ENCODE measurements at places on chromosomes 7 and 10.

- H3K27me3 ChIP-seq, result no peaks in the 10 kb centered on the region
- no peaks in the 10 kb centered on the region for H3K36me3 ChIP-seq
- no peak for DNase-seq
- no peaks in the 10 kb centered on the region for H3K4me1 ChIP-seq
Observed at GRCh38 chr10:1187855-1188557, 131.8 kb downstream of the WDR37 start.

DNA sequence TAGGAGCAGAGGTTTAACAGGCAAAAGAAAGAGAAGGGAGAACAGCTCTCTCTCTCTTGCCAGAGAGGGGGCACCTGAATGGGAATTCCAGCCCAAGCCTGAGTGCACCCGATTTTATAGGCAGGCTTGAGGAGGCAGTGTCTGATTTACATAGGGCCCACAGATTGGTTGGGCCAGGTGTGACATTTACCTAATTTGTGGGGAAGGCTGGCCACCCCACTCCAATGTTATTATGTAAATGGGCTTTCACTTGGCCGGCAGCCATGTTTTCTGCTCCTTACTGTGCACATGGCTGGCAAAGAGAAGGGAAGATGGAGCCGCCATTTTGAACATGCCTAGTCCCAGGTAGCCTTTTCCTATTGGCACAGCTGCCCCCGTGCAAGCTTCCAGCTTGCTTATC lies 735.5 kb upstream of the AUTS2 start:
- H3K4me3 ChIP-seq, result no peak overlapping the region
- no peaks in the 10 kb centered on the region for H3K4me1 ChIP-seq
- H3K36me3 ChIP-seq, result no peaks in the 10 kb centered on the region

- peak overlapping the region; percentile 87 for H3K4me3 ChIP-seq
- H3K27ac ChIP-seq, result peak overlapping the region; percentile 94
- H3K36me3 ChIP-seq, result peaks cover 2% of the 10 kb centered on the region
- peaks cover 7% of the 10 kb centered on the region for H3K4me1 ChIP-seq
- no peaks in the 10 kb centered on the region for H3K27me3 ChIP-seq
Observed at GRCh38 chr10:110872145-110872983, 636 bp downstream of the PDCD4 start.

DNA sequence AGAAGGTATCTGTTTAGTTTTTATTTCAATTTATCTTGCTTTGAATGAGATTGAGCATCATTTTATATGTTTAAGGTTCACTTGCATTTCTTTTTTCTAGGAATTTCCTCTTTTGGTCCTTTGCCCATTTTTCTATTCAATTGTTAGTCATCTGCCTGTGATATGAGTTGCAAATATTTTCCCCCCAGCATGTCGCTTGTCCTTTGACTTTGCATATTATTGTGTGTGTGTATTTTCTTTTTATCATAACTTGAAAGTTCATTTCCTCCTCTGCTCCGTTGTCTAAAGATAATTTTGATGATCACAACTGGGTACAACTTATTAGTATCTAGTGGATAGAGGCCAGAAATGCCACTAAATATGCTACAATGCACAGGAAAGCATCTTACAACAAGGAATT lies 132.7 kb upstream of the MDFIC start:
- H3K27me3 ChIP-seq, result no peaks in the 10 kb centered on the region
- no peaks in the 10 kb centered on the region for H3K36me3 ChIP-seq
- no peaks in the 10 kb centered on the region for H3K4me1 ChIP-seq
- H3K27ac ChIP-seq, result no peak overlapping the region
- DNase-seq, result no peak
- H3K4me3 ChIP-seq, result no peak overlapping the region

GRCh38 chr10:17854044-17854652 lies 45.0 kb downstream of the MRC1 start:
- H3K27me3 ChIP-seq, result no peaks in the 10 kb centered on the region
- no peaks in the 10 kb centered on the region for H3K4me1 ChIP-seq
- H3K36me3 ChIP-seq, result no peaks in the 10 kb centered on the region
- H3K4me3 ChIP-seq, result no peak overlapping the region
- no peak for DNase-seq

DNA sequence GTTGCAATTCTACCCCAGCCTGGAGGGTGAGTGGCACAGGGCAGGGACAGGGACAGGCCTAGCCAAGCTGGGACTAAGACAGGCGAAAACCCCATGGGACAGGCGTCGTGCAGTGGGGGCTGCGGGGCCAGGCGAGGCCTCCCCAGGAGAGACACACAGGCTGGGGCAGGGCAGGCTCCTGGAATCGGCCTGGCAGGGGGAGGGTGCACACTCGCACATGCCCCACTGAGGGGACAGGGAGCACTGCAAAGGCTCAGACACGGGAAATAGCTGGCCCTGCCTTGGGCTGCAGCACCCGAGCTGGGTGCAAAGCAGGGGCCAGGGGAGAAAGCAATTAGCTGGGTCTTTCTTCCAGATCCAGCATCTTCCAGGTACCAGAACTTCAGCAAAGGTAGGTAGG lies 10.4 kb downstream of the LAT2 start:
- H3K4me1 ChIP-seq, result no peaks in the 10 kb centered on the region
- H3K27me3 ChIP-seq, result no peaks in the 10 kb centered on the region
- H3K27ac ChIP-seq, result no peak overlapping the region
- DNase-seq, result no peak
- peaks cover 5% of the 10 kb centered on the region for H3K36me3 ChIP-seq
- no peak overlapping the region for H3K4me3 ChIP-seq

GRCh38 chr7:33495207-33495606 lies 365.8 kb downstream of the BBS9 start:
- no peaks in the 10 kb centered on the region for H3K27me3 ChIP-seq
- DNase-seq, result peak; percentile 77
- H3K4me1 ChIP-seq, result peaks cover 2% of the 10 kb centered on the region
- peak overlapping the region; percentile 12 for H3K27ac ChIP-seq

DNA sequence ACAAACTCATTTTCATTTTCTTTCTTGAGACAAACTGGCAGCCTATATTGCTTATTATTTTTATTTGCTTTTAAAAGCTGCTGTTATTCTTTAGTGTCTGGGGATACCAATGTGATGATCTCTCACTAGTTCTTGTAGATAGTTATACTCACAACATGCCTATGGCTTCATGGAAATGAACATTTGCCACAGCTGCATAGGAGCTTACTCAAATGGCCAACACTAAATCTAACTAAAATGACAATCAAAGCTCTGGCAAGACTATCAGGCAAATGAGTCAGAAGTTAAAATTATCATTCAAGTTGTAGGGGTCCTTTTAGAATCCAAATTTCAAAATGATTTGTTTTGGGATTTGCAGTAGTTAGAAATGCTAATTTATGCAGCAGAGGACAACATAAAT lies 225.9 kb downstream of the ANK3 start:
- no peaks in the 10 kb centered on the region for H3K36me3 ChIP-seq
- no peaks in the 10 kb centered on the region for H3K4me1 ChIP-seq
